Endothelial cell of umbilical vein (primary cell): ENCODE measurements at places on chromosomes 12 and 14. TPM values are rescaled to one million over a fixed set of nuclear protein-coding genes. Genes with fewer than 3 reads are reported as not detected.

Gene PIWIL1
- not detected in 2 replicates for total RNA-seq

Gene SLC15A5
- not detected in 2 replicates for total RNA-seq

Gene SYT1
- 15.3 and 18.8 TPM in 2 replicates for total RNA-seq

Gene CIROP
- total RNA-seq, result not detected in 2 replicates

Gene BATF
- not detected in 2 replicates for total RNA-seq

Gene ARHGAP9
- total RNA-seq, result 0.38 TPM in 1 of 2 replicates, not detected in the other

Gene REM2
- total RNA-seq, result 0.33 TPM in 1 of 2 replicates, not detected in the other

Gene ANKS1B
- total RNA-seq, result 0.38 and 0.42 TPM in 2 replicates

Gene SLC6A15
- 0.24 and 1.1 TPM in 2 replicates for total RNA-seq

Gene MRPL51
- 267 and 273 TPM in 2 replicates for total RNA-seq

Gene TDRD9
- total RNA-seq, result 0.83 and 1.4 TPM in 2 replicates

Gene LGR5
- total RNA-seq, result not detected in 2 replicates

Gene GPR132
- not detected in 2 replicates for total RNA-seq

Gene TIMELESS
- 28.2 and 28.4 TPM in 2 replicates for total RNA-seq

Gene WDHD1
- 22.5 TPM in 2 replicates for total RNA-seq

Gene GCN1
- 79.1 and 101 TPM in 2 replicates for total RNA-seq

Gene KRT83
- not detected in 2 replicates for total RNA-seq

Gene PMCH
- total RNA-seq, result 1.1 and 1.8 TPM in 2 replicates

Gene KLRG1
- 2.8 and 4.4 TPM in 2 replicates for total RNA-seq

Gene GDF3
- 4.1 and 5.0 TPM in 2 replicates for total RNA-seq

Gene TSHR
- total RNA-seq, result not detected in 2 replicates

Gene KRT2
- not detected in 2 replicates for total RNA-seq

Gene ZC2HC1C
- 0.91 and 3.6 TPM in 2 replicates for total RNA-seq

Gene A2ML1
- not detected in 2 replicates for total RNA-seq

Gene KLRC1
- not detected in 2 replicates for total RNA-seq

Gene LUM
- total RNA-seq, result 1.9 TPM in 1 of 2 replicates, not detected in the other

Gene PDE3A
- total RNA-seq, result 25.7 and 27.4 TPM in 2 replicates

Gene C14orf39
- total RNA-seq, result not detected in 2 replicates

Gene ARHGEF25
- total RNA-seq, result 4.7 and 7.4 TPM in 2 replicates

Gene MYF6
- not detected in 2 replicates for total RNA-seq
